ENCODE measurements at places on chromosomes 1 and 21. TPM values are rescaled to one million over a fixed set of nuclear protein-coding genes. Genes with fewer than 3 reads are reported as not detected.
A peak's percentile ranks its signal among the peaks of the same experiment; 100 is the strongest.

GRCh38 chr1:59669752-59670312, 144.9 kb upstream of the HOOK1 start:
- DNase-seq = peak; percentile 75

DNA sequence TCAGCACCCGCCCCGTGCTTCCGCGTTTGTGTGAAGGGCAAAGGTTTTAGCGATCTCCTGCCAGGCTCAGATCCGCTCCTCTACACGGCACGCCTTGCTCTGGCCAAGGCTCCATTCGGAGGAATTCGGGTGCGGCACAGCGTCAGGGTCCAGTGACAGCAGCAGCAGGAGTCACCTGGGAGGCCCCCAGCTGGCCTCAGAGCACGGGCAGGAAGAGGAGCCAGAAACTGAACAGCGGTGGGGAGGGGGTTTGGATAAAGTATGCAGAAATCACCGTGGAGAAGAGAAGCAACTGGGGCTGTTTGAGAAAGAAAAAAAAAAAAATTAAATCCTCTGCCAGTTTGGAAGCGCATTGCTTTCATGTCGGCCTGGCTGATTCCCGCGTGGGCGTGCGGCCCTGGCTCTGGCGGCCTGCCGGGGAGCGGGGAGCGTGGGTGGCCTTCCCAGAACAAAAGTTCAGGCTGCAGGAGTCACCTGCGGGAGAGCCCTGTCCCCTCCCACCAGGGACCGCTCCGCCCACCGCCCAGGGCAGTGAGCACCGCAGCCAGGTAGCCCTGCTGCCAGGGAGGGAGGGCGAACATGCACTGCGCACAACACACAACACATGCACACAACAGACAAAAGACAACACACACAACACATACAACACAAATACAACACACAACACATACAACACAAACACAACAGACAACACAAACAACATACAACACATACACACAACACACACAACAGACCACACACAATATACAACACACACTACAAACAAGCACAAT, 107.6 kb downstream of the ETS2 start:
- peak; percentile 86 for DNase-seq

- DNase-seq = no peak
Observed at GRCh38 chr1:197358959-197359358, 90.9 kb downstream of the CRB1 start.

DNA sequence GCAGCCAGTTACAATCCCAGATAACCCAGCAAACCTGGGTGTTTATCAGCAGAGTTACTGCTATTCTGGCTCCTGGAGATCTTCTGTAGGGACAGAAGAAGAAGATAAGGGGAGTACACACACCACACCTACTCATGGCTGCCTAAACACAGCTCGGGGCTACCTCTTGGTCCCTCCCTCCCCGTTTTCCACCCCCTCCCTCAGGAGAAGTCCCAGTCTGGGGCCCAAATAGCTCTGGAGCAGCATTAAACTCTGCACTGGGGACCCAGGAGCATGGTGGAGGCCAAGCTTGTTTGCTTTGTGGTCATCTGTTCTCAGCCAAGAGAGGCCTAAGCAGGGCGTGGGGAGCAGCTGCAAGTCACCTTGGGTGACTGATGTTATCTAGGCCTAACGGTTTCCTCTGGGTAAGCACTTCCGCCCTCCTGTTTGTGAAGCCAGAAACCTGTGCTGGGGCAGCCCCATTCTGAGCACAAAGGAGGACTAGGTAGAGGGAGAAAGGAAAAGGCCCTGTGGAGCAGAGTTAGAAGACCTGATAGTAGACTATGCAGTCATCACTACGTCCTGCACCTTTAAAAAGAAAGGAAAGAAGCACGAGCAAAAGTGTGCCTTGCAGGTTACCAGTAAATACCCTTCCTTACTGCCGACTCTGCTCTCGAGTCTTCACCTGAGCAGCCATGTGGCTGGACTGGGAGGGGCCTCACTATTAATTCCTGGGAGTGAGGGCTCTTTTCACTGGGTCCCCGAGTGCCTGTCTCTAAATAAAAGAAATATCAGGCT, 2.0 kb upstream of the RCSD1 start:
- DNase-seq = no peak

- DNase-seq = no peak
Observed at GRCh38 chr1:63849149-63849548, 75.3 kb downstream of the ROR1 start.

DNA sequence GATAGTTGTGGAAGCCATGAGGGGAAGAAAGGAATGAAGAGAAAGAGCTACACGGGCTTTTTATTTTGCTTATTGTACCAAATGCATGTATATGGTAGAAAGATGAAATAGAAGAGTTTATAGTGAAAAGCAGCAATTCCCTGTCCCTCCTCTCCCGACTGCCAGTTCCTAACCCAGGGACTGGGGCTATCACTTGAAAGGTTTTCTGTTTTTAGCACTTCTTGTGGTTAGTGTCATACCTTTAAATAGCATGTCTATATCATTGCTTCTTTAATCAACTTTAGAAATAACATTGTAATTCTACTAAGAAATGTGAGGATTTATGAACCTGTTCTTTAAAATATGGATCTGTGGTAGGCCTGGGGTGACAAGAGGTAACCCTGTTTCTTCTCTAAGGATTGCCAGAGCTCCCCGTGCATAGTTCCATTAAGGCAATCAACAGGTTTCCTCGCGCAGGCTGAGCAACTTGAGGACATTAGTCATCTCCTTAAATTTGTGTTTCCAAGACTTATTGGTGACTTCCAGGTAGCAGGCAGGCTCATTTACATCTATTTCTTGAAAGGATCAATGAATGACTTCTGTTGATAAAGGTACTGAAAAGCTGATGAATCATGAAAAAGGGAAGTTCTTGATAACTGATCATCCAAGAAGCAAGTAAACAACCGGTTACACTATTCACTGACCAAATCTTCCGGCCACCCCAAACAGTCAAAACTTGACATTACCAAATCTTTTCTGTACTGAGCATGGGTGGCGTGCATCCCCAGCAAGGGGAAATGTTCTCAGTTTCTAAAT, 37.8 kb upstream of the S1PR1 start:
- no peak for DNase-seq

- DNase-seq = no peak
Observed at GRCh38 chr1:39827201-39827600, 38.5 kb upstream of the BMP8B start.

DNA sequence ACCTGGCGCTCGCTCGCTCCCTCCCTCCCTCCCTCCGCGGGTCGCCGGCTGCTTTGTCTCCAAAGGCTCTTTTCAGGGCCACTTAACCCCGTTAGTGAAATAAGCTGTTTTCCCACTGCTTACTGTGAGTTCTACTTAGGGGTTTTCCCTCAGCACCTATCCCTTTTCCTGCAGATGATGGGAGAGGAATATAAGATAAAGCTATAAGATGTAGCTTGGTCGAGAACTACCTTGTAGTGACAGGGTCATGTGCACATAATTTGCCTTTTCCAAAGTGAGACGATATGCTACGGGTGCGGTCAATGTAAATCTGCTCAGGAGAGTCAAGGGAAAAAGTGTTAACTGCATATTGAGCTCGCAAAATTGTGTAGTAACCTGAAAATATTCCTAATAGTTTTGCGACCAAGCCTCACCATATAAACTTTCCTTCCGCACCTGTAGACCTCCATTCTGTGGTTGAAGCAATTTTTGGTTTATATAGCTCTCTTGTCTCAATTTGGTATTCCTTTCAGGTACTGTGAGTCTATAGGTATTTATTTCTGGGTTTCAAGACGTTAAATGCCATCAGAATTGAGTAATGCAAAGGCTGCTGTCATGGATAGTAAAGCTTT, 55.8 kb upstream of the BOLA1 start:
- no peak for DNase-seq

- no peak for DNase-seq
Observed at GRCh38 chr21:38467374-38467773, 30.9 kb downstream of the ERG start.

DMBX1 gene
- not detected for total RNA-seq

ZNF593OS gene
- total RNA-seq = not detected

Data from uterus (tissue), 4 donors.